Upper lobe of right lung (tissue), 1 donor: ENCODE measurements at places on chromosomes 3 and 15. TPM values are rescaled to one million over a fixed set of nuclear protein-coding genes. Genes with fewer than 3 reads are reported as not detected.

Gene APBA2
- 4.2 TPM for total RNA-seq

Gene ARPP21
- not detected for total RNA-seq

Gene WDR93
- total RNA-seq = not detected

Gene GPR27
- 3.7 TPM for total RNA-seq

Gene TFG
- total RNA-seq = 59.6 TPM

Gene RASL12
- 20.2 TPM for total RNA-seq

Gene TFRC
- total RNA-seq = 248 TPM

Gene NEO1
- 44.8 TPM for total RNA-seq

Gene SPINK8
- not detected for total RNA-seq

DNA sequence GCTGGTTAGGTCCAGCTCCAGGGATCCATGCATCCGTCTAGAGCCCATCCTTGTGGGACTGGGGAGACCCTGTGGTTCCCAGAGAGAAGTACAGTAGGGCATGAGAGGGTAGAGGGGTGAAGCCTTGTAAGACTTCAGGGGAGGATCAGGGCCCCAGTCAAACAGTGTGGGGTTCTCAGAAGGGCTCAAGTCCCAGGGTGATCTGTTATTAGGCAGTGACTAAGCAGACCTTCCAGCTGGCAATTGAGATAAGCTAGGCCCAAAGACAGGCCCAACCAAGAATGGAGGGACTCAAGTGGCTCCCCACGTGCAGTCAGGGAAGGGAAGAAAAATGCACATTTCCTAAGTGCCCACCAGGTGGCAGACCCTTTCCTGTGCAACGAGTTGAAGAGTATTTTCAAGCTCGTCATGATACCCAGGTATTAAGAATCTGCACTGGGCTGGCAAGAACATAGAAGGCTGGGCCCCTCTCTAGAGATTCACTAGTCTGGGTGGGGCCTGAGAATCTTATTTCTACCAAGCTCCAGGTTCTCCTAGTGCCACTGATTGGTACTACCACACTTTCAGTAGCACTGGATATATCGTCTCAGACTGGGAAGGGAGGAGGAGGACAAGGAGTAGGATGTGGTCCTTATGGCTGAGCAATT lies 240.8 kb downstream of the NR1D2 start:
- DNase-seq = no peak

DNA sequence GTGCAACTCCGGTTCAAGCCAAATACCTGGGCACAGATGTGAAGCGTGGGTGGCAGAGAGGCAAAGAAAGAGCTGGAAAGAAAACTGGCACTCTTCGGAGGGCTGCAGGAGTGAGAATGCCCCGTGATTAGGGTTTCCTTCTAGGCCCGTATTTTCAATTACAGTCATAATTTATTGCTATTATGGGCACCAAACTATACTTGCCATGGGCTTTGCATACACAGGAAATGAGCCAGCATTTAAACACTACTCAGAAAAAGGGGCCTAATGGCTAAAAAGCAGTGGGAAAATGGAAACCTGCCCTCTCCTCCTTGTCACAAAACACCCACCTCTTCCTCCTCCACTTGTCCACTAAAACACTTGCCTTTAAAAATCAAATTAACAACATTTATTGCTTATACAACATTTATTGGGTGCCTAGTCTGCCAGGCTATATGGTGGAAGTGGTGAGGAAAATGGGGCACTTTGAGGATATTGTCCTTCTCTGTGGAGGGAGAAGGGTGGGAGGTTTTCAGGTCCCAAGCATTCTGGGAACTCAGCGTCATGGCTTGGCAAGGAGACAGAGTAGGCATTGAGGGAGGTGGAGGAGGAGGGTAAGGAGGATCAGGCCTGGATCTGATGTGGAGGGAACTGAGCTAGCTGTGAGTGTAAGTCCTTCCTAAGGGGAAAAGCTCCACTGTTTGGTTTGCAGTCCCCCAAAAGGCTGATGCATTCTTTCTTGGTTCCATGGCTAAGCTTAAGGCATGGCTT lies 160.9 kb downstream of the SLCO3A1 start:
- no peak for DNase-seq

- DNase-seq = no peak
Measured at GRCh38 chr15:74519311-74519710, 21.7 kb upstream of the ARID3B start.

DNA sequence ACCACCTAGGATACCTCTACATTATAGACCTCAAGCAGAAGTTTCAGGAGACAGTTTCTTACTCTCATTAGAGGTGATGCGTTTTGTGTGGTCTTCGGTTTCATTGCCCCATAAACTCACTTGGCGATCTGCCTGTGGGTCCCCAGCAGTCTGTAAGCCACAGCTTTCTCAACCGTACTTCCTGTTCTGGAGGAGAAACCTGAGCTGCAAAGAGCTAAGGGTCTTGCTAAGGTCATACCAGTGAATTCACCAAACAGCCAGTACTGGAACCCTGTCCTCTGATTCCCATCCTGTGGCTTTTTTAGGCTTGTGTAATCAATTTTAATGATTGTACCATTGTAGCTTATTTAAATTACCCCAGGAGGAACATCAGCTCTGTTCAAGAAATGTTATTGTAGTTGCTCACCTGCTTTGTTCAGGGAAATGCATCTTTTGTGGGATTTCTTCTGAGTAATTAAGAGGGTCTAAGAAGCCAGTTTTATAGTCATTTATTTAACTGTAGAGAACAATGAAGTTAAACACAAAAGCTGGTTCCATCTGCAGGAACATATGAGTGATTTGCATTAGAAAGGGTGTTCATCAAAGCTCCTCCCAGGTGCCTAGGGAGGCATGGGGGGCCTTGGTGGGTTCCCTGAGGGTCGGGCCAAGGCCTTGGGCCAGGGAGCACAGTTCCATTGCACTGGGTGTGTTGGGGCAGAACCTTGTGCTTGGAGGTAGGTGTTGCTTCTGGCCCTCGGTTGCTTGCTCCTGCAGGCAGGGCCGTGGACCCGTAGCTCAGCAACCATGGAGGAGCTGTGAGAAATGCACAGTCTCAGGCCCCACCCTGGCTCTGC lies 69.6 kb downstream of the APBA2 start:
- DNase-seq = no peak

GRCh38 chr15:38134252-38134651 lies 118.4 kb upstream of the SPRED1 start:
- no peak for DNase-seq

DNA sequence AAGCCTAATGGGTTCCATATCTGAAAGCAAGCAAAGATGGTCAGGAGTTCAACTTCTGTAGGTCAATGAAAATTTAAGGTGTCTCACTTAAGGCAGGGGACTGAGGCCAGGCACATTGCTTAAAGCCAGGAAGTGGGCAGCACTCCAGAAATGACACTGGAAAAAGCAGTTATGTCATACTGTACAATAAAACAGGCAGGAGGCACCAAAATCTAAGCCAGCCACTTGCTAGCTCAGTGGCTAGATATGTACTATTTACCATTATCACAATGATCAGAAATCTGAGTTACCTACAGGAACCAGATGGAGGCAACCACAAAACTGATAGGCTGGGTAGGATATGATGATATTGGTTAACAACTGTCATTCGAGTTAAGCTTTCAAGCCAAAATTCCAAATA lies 57.3 kb downstream of the FRMD5 start:
- no peak for DNase-seq

DNA sequence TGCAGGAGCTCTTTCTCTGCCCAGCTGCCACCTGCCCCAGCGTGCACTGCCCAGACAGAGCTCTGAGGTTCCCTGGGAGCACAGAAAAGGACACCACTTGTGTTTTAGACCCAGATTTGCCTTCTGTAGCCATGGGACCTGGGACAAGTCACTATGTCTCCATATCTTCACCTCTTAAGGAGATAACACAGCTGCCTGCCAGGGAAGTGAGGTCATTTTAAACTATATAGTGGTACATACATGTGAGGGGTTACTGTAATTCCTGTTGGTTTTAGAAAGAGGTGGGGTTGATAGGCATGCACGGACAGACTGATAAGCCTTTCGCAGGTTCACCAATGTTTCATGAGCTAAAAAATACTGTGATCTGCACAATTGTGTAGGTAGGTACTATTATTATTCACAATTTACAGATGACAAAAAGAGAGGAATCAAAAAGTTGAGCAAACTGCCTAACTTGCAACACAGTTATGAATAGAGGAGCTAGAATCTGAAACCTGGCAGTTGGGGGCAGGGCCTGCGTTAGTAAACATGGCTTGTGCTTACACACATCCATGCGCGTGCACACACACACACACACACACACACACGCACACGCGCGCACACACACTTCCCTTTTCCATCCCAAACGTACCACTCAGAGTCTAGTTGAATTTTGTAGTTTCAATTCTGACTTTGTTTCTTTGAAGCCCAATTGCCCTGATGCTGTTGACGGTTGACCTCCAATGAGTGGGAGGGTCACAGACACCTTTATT lies 193.6 kb downstream of the FAM43A start:
- no peak for DNase-seq

GRCh38 chr15:39583596-39584265 lies 2.9 kb downstream of the THBS1 start:
- no peak for DNase-seq

DNA sequence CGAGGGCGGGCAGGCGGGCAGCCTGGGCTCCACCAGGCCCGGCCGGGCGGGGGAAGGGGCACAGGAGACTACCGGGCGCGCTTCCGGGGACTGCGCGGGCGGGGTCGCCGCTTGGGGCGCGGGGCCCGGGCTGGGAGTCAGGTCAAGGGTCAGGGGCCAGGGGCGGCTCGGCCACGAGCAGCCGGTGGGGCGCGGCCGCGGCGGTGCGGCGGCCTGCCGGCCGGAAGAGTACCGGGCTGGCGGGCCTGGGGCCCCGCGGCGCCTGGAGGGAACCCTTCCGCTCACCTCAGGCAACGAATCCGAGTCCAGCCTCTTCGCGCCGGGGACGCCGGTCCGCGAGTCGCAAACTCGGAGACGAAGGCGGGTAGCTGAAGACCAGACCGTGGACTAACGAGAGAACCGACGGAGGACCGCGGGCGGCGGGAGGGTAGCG lies 225 bp downstream of the RHOA start:
- DNase-seq = peak; percentile 89

DNA sequence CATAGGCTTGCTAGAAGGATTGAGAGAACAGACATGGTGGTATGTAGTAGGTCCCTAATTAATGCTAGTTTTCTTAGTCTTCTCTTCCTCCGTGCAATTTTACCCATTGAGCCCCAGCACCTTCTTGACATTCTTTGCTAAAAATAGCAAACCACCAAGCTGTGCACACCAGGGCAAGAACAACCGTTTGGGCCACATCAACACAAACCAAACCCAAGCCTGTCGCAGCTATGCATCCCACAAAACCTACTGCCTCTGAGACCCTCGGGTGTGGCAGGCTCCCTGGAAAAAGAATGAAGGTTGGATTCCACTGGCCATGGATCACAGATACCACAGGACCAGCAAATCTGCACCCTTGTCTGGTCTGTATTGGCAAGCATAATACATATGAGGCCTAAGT lies 27.1 kb downstream of the HEG1 start:
- DNase-seq = no peak

DNA sequence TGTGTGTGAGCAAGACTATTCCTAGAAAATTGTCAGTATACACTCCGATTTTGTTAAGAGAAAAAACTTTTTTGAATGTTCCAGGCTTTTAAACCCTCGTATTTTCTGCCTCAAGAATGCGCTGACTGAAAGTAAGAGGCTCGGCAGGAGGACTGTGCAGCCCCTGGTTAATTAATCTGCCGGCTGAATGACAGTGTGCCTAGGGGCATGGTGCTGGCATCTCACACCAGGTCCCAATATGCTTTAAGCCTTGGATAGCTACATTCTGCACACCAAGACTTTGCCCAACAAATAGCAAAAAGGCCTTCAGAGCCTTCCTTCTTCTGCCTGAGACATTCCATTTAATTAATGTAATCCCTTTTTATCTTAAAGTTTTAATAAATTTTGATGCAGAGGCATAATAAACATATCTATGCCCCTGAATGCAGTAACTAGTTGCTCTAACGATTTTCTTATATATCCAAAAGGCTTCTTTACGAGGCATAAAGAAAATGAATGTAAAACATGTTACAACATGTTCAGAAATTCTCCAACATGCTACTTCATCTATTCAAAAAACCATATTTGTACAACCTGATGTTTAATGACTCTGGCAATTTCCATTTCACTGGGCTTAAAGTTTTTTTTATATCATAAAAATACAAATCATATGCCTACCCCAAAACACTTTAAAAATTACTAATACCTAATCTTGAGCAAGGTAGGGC lies 37.9 kb downstream of the DPH6 start:
- no peak for DNase-seq

DNA sequence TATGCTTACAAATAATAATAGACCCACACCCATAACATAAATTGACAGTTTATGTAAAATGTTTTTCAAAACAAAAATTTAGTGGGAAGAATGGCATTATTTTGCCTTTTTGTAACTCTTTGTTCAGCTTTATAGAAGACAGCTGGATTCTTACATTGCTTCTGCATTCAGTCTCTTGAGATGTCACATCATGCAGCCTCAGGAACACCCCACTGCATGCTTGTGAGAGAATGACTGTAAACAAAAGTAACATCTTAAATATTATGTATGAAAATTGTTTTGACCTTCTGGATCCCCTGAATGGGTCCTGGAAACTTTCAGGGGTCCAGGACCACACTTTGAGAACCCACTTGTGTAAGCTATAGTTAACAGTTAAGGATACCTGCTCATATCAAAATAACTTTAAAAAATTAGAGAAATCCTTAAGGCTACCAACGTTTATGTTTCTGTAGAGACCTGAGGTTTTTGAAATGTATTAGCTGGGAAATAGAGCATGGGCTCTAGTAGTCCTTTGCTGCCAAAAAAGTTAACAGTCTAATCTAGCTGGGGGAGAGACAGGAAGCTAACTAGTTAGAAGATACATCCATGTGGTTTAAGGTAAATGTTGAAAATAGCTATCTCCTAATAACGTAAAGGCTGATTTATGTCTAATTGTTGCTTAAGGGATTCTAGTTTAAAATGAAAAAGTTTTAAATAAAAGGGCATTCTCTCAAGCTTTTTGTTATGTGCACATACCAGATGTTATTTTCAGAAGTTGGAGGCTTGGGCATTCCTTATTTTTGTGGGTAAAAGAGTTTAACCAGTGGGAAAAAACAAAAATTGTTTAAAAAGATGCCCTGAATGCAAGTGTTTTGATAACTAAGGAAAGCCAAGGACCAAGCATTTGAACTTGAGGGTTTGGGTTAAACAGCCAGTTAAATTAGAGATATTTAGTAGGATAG lies 3.8 kb downstream of the USP3 start:
- no peak for DNase-seq

DNA sequence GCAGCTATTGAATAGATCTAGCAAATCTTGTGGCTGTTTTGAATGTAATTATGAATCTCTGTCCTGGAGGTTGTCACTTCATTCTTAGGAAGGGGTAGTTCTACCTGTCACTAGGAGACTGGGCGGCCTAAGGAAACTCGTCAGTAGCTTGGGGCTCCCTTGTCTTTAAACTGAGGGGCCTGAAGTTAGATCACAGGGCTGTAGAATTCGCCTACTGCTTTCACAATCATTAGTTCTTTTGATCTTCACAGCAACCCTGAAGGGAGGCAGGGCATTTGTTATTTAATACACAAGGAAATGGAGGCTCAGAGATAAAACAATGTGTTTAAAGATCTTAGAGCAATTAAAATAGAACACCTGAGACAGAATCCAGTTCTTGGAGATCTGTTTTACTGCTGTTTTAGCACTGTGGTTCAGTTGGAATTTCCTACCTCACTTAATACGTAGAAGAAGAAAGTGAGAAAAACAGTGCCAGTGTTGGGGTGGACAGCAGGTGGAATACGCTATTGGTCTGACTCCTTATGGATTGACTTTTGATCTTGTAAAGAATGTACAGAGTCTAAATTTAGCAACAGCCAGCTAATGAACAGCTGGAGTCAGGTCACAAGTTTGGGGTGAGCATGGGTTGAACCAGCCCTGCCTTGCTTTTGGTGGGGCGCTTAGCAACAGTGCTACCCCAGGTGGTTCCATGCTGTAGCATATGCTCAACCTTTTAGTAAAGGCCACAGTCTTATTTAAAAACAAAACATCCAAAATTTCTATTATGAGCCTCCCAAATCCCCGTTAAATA lies 71.4 kb upstream of the BHLHE40 start:
- DNase-seq = no peak
